Stimulated activated naive CD4-positive, alpha-beta T cell treated with Interleukin-2 at 50 U/mL for 16 hours (primary cell): ENCODE measurements at places on chromosomes 5 and 9.

GRCh38 chr5:33641744-33642505, 201.2 kb downstream of the TARS1 start:
- no peak for DNase-seq

- DNase-seq, result no peak
These were observed 84.8 kb downstream of the EQTN start for GRCh38 chr9:27212191-27212590.

- DNase-seq, result no peak
These were observed 70.1 kb upstream of the NXNL2 start for GRCh38 chr9:88464851-88465250.

- no peak for DNase-seq
These were observed 10.6 kb upstream of the AGXT2 start for GRCh38 chr5:35058374-35058788.

DNA sequence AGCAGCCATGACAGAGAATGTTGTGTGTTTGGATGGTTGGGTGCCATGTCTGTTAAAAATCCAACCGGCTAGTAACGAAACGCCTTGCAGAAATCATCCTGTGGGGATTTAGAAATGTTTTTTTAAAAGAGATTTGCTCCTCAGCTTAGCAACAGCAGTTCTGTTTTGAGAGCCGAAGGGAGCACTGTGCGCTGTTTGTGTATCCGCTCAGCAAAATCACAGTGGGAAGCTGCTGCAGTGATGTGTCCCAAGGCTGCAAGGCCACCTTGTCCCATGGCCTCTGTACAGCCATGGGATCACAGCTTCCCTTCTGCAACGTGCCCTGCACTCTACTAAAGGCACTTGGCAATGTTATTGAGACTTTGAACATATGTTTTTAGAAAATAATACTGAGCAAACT, 40.9 kb downstream of the TRIO start:
- no peak for DNase-seq

DNA sequence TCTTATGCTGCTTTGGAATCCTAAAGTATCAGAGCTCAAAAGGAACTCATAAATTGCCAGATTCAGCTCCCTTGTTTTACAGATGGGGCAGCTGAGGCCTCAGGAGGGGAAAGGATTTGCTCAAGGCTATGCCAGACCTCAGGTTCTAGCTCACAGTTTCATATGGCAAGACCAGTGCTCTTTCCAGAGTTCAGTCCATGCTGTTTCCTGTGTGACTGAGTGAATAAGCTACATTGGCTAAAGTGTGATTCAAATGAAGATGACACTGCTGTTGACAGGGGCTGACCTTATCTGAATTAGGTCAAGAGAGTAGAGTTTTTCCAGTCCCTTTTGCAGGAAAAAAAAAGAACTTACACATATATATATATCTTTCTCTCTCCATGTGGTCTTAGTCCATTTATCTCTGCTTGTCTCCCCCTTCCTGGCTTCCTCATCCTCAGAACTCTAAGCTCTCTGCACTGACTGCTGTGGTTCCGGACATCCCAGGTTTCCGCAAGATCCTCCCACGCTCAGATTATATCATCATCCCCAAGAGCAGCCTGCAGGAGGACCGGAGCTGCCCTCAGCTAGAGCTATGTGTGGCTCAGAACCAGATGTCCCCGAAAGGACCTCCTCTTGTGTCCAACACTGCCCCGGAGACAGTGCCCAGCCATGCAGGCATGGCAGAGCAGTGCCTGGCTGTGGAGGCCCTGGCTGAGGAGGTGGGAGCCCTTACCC, 9.3 kb downstream of the HMGXB3 start:
- DNase-seq, result no peak

DNA sequence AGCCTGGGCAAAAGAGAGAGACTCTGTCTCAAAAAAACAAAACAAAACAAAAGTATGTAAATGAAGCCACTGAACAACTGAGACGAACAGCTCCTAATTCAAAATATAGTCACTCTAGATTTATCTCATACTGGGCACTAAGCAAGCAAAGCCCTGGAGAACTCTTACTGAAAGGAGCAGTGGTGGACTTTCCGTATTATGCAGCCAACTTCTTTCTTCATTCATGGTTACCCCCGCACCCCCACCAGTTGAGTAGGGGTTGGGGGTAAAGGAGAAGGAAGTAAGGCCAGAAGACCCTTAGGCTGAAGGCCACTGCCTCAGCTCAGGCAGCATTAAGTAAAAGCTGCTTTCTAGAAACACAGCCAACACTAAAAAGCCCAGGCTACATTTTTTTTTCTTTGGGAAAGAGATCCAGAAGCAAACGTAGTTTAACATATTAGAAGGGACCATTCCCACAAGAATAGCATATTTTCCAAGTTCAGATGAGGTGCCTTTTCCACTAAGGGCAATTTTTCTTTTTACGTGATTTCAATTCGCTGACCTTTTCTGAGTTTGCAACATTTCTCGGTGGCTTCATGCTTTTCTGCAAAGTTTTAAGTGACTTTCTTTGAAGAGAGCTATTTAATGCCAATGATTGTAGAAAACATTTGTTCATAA, 55.3 kb downstream of the MAPKAP1 start:
- DNase-seq, result no peak
